IMR-90 (cell line): ENCODE measurements at places on chromosomes 2 and 18. TPM values are rescaled to one million over a fixed set of nuclear protein-coding genes. Genes with fewer than 3 reads are reported as not detected.

NR4A2 gene
- total RNA-seq, result 0.72 and 2.8 TPM in 2 replicates

CSRNP3 gene
- total RNA-seq, result 0.56 and 0.72 TPM in 2 replicates

ESPNL gene
- total RNA-seq, result 1.4 and 2.0 TPM in 2 replicates

CFC1 gene
- total RNA-seq, result not detected in 2 replicates

EGR4 gene
- not detected in 2 replicates for total RNA-seq

RPRM gene
- not detected in 2 replicates for total RNA-seq

LIMS4 gene
- 2.5 and 3.6 TPM in 2 replicates for total RNA-seq

EEF1B2 gene
- total RNA-seq, result 574 and 672 TPM in 2 replicates

CRYGB gene
- not detected in 2 replicates for total RNA-seq

GAL3ST2 gene
- total RNA-seq, result not detected in 2 replicates

CMPK2 gene
- 0.18 and 0.28 TPM in 2 replicates for total RNA-seq

BOLL gene
- total RNA-seq, result not detected in 2 replicates

HOXD9 gene
- total RNA-seq, result not detected in 2 replicates

HRH4 gene
- not detected in 2 replicates for total RNA-seq

CHRND gene
- not detected in 2 replicates for total RNA-seq

TXNDC2 gene
- total RNA-seq, result under 0.01 and 0.18 TPM in 2 replicates

ZNF521 gene
- total RNA-seq, result 44.7 and 59.3 TPM in 2 replicates

TAF4B gene
- total RNA-seq, result 0.83 and 1.1 TPM in 2 replicates

SIX2 gene
- total RNA-seq, result not detected in 2 replicates

UGT1A6 gene
- not detected in 2 replicates for total RNA-seq

ZSWIM2 gene
- 0.28 TPM in 1 of 2 replicates, not detected in the other for total RNA-seq

UGT1A9 gene
- not detected in 2 replicates for total RNA-seq

PFN4 gene
- 0.28 and 0.36 TPM in 2 replicates for total RNA-seq

NAT8 gene
- total RNA-seq, result not detected in 2 replicates

POMC gene
- total RNA-seq, result not detected in 2 replicates

RUFY4 gene
- total RNA-seq, result not detected in 2 replicates

CD207 gene
- total RNA-seq, result not detected in 2 replicates

CXCR1 gene
- total RNA-seq, result not detected in 2 replicates

AMER3 gene
- not detected in 2 replicates for total RNA-seq

CHRNA1 gene
- 0.56 and 0.90 TPM in 2 replicates for total RNA-seq

IL36RN gene
- total RNA-seq, result not detected in 2 replicates

ANKRD30B gene
- total RNA-seq, result not detected in 2 replicates

TP53I3 gene
- total RNA-seq, result 25.5 and 26.9 TPM in 2 replicates

C1D gene
- 2.7 and 13.6 TPM in 2 replicates for total RNA-seq

PDCD1 gene
- total RNA-seq, result not detected in 2 replicates

ABCG5 gene
- total RNA-seq, result not detected in 2 replicates

MEIS1 gene
- total RNA-seq, result 157 and 209 TPM in 2 replicates

C2orf69 gene
- total RNA-seq, result 4.7 and 11.1 TPM in 2 replicates

VWA3B gene
- not detected in 2 replicates for total RNA-seq
